ENCODE measurements at places on chromosomes 16 and 17. TPM values are rescaled to one million over a fixed set of nuclear protein-coding genes. Genes with fewer than 3 reads are reported as not detected.

Gene ADGRG3
- 13.3 TPM for total RNA-seq

Gene CD300H
- not detected for total RNA-seq

Gene SLC25A10
- 17.0 TPM for total RNA-seq

Gene P2RX1
- total RNA-seq: 2.3 TPM

Gene ETV4
- total RNA-seq: 0.48 TPM

Gene SCNN1B
- total RNA-seq: 4.4 TPM

Gene CRYBA1
- total RNA-seq: not detected

DNA sequence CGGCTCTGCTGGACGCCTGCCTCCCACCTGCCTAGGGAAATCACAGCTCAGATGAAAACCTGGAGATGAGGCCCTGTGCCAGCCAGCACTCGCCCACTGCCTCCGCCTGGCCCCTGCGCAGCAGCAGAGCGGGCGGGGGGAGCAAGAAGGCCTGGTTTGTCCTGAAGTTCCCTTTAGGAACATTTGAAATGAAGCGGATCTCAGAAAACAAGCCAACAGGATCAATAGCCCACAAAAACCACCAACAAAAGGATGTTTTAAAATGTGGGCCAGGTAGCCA is 48.0 kb downstream of the RBFOX3 start:
- no peak for DNase-seq

DNA sequence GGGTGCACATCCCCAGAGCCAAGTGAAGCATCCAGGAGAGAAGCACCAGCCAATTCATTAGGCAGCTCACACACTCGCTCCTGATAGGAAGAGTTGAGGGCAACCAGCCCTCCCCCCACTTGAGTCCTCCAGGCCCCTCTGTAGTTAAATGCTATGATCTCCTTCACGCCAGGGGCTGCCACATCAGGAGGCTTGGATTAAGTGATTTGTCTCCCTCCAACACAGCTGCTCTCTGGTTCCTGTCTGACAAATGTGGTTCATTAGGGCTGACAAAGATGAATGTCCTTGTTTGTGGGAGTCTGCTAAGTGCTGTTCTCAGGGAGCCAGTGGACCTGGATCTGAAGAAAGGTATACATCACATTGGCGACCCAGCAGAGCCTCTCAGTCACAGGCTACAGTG is 94.5 kb upstream of the WSCD1 start:
- DNase-seq: peak; percentile 37

DNA sequence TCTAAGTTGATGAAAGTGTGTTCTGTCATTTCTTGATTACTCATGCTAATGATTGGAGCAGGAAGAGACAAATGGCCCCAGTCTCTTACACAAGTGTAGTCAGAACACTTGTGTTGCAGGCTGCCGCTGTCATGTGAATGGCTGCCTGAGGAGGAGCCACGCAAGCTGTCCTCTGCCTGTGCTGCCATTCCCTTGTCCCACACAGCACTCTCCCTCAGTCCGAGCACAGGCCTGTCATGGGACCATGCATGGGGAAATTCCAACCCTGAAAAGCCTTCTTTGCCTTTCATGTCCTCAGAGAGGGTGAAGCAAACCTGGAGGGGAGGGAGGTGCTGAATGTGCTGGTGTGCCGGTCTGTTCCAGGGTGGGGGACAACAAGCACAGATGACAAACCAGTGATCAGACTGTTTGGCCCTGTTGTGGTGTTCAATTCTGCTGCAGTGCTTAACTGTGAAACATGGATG is 109.4 kb downstream of the MRTFB start:
- DNase-seq: no peak

GRCh38 chr17:47694581-47695428 is 844 bp downstream of the TBKBP1 start:
- peak; percentile 89 for DNase-seq

DNA sequence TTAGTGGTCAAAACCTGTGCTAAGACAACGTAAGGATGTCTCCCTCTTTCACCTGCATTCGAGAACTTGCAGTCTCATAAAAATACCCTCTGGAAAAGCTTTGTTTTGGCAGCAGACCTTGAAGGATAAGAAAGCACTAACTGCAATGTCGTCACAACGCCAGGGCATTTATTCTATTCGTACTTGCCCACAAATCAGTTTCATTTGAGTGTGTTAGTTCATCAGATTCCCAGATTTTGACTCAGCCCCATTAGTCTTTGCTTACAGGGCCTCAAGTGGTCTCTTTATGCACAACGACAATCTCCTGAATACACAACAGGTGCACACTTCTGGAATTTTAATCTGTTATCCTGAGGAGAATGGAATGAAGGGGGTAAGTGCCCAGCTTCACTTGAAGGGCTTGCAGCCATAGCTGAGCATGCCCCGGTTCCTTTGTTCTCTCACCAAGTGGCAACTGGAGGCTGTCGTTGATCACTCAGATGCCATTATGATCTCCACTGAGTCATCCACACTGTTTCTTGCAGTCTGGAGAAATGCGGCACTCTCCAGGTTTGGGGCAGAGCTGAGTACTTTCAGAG is 58.8 kb downstream of the CLEC19A start:
- DNase-seq: no peak

DNA sequence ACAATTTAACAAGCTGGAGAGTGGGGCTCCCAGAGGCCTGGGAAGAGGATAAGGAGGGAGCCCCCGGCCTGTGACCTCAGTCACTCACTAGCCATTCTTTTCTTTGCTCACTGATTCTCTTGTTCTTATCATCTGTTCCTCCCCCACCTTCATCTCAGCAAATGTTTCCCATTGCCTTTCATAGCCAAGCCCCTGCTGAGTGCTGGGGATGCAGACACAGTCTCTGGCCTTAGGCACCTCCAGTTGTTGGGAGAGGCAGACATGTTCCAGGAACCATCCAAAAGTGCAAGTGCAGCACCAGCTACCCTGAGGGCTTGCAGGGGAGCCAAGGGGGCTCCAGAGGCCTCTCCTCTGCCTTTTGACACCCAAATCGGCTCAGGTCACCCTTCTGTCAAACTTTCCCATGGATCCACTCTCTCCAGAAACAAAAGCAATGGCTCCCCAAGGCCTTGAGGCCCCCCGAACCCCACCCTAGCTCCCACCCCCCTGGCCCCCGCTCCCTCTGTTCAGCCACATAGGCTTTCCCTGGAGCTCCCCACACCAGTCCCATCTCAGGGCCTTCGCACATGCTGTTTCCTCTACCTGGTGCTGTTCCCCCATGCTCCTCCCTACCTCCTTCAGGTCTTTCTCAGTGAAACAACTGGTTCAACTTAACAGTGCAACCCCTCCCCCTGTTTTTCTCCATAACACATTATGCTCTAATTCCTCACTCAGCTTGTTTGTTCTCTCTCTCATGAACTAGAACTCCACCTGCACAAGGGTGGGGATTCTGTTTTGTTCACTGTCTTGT is 14.9 kb upstream of the KCNJ12 start:
- no peak for DNase-seq

DNA sequence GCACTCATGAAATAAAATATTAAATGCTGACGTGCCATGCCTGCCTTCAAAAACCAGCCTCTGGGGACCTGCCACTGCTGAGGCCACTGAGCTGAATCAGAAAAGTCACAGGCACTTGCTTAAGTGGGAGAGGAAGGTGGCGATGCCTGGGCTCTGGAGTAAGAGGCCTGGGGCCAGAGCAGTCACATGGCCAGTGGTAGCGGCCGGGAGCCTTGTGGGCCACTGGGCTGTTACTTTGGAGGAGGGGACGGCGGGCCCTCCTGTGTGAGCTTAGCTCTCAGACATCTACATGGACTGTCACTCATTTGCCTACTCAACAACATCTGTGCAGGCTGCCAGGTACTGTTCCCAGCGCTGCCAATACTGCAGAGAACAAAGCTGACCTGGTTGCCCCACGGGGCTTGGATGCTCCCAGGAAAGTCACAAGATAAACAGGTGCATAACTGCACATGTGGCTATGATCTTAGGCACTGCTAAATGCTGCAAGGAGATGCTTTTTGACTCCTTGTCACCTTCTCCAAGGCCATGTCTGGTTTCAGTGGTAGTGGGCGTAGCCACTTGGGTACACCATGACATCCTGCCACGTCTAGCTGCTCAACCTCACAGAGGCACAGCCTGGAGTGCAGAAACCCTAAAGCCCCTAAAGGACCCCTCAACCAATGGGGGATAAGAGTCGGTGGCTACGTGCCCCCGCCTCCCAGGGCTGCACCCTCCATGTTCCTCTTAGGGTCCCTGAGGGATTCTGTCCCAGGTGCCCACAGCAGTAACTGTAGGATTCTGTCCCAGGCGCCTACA is 11.6 kb downstream of the COTL1 start:
- DNase-seq: no peak

DNA sequence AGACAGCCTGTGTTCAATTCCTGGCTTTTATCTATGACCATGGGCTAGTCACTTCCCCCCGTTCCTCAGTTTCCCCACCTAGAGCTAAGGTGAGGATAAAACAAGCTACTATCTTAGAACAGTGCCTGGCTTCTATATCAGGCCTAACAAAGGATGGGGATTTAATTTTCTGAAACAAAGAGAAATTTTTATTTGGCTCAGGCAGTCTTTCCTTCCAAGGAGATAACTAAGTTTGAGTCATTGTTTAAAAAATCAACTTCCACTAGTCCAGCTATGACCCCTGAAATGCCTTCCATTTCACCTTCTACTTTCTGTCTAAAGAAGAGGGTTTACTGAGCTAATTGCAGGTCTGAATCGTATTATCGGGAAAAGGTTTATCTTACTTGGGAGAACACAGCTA is 99.0 kb downstream of the CMIP start:
- DNase-seq: no peak

DNA sequence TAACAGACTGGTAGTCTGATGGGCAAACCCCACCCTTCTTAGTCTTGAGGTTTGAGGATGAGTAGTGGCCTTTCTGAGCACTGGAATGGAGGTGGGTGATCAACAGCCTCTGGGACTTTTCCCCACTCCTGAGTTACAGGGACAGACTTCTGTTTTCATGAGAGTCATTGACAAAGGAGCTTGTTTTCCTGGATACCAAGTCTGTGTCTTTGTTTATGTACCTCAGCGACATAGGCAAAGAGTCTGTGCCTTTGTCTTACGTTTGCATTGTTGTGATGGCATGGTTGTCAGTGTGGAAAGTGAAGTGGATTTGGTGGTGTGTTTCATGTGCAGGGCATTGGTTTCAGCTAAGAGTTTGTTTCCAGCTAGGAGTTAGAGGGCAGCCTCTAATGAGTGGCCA is 17.5 kb downstream of the EPN2 start:
- no peak for DNase-seq

- no peak for DNase-seq
These were observed 85.1 kb downstream of the PRKCA start for GRCh38 chr17:66387392-66387981.

GRCh38 chr17:32517982-32518381 is 31.2 kb downstream of the CDK5R1 start:
- DNase-seq: no peak

Measured in mesenteric fat pad (tissue), 1 donor.